ENCODE measurements at places on chromosomes 7 and 10.
A peak's percentile ranks its signal among the peaks of the same experiment; 100 is the strongest.

DNA sequence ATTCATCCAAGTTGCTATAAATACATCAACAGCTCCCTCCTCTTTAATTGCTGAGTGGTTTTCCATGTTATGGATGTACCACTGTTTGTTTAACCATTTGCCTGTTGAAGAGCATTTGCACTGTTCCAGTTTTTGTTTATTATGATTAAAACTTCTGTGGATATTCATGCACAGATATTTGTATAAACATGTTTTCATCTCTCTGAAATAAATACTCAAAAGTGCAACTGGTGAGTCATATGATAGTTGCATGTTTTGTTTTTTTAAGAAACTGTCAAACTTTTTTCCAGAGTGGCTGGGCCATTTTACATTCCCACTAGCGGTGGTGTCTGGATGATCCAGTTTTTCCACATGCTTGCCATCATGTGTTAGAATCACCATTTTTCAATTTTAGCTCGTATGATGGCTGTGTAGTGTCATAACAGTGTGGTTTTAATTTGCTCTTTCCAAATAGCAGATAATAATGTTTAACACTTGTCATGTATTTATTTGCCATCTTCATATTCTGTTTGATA lies 33.6 kb downstream of the MEOX2 start:
- DNase-seq: no peak

DNA sequence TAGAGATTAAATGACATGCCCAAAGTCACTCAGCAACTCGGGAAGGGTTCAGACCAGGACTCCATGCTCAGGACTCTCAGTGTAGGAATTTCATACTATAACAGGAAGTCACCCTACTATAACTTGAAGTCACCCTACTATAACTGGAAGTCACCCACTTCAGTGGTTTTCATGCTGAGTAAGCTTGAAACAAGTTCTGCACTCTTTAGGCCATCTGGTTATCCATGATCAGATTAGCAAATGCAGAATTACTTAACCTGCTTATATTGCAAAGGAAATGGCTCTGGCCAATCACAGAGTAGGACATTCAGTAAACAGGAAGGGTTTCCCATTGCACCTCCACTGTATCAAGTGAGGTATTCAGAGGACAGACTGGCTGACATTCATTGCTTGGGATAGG lies 1240.4 kb downstream of the GATA3 start:
- DNase-seq: no peak

- no peak for DNase-seq
Measured at GRCh38 chr10:7533657-7534479, 123.0 kb upstream of the SFMBT2 start.

GRCh38 chr10:60234551-60234950 lies 155.1 kb downstream of the ANK3 start:
- DNase-seq: no peak

GRCh38 chr7:32762925-32763293 lies 128.7 kb downstream of the KBTBD2 start:
- peak; percentile 14 for DNase-seq

DNA sequence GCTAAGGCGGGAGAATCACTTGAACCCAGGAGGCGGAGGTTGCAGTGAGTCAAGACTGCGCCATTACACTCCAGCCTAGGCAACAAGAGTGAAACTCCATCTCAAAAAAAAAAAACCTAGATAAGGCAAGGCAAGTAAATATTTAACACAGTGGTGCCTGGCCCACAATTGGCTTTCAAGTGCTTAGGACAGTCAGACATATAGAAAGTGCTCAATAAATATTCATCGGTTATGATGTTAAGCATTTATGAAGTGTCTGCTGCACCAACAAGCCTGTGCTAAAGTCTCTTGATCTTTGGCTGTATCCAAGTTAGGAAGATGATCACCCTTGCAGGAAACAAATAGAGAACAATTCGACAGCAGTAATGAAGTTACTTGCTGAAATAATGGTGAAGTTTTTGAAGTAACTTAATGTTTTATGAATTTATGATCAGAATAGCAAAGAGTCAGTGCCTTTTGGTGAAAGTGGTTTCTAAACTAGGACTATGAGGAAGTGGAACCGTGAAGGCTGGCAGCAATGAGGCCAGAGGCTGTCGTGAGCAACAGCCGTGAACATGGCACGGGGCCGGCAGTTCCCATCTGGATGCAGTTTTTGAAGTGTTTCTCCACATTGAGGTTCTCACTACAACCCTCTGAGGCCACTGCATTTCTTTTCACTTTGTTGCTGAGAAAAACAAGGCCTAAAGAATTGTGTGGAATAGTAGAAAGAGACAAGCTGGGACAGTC lies 48.1 kb upstream of the GATA3 start:
- no peak for DNase-seq

DNA sequence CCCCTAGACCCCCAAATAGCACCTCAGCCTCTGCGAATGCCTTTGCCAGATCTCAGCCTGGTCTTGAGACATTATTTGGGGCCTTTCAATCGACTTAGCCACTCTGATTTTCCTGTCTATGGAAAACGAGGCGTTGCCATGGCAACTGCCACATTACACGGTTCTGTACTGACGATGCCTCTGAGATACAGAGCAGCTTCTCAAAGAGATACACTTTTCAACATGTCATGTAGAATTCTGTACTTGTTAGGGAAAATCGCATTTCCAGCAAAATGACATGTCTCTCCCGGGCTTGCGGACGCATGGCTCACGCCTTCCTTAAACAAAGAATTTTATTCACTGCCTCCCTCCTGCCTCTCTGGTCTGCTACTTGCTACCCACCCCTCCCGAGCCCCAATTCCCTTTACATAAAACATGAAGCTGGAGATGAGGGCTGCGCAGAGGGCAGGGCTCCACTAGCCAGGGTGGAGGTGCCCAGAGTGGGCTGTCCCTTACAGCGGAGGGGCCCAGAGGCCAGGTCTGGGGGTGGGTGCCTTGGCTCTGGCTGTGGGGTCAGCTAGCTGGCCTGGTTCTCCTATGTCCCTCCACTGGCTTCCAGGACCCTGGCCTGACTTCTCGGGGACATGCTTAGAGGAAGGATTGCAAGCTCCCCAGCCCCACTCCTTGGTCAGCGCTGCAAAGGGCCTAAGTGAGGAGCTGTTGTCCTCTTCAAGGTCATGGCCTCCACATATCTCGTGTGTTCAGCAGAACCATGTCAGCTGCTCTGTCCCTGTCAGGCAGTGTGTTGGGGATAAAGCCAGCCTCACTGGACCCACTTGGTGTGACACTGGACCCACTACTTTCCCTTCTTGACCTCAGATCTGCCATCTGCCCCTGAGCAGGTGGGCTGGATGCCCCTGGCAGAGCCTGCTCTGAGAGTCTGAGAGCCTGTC lies 342.5 kb downstream of the RPS24 start:
- no peak for DNase-seq
